Umbilical cord (tissue), 2 donors: ENCODE measurements at places on chromosomes 4 and X.

GRCh38 chr4:11496351-11496829 lies 67.7 kb upstream of the HS3ST1 start:
- no peak for DNase-seq

DNA sequence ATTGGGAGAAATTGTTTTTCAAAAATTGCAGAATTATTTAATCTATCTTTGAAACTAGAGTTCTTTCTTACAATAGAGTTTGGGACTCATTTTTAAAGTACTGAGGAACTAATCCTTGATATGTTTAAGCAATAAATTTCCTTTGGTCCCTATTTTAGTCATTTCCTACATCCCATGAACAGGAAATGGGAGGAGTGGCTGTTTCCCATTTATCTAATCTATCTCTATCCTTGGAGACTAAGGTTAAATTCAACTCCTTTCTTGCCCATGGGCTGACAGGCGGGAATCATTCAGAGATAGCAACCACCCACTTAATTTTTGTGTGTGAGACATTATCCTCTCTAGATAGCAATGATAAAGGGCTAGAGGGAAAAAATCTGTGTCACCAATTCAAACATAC lies 131.6 kb upstream of the EMCN start:
- no peak for DNase-seq

- no peak for DNase-seq
Observed at GRCh38 chr4:76194325-76194724, 19.3 kb downstream of the SCARB2 start.

- no peak for DNase-seq
Observed at GRCh38 chr4:13102092-13102742, 381.9 kb downstream of the RAB28 start.
